ENCODE measurements at places on chromosomes 2 and 18.

GRCh38 chr2:67457699-67458098 lies 60.6 kb downstream of the ETAA1 start:
- DNase-seq: no peak

GRCh38 chr2:28094739-28095138 lies 204.2 kb downstream of the BABAM2 start:
- no peak for DNase-seq

DNA sequence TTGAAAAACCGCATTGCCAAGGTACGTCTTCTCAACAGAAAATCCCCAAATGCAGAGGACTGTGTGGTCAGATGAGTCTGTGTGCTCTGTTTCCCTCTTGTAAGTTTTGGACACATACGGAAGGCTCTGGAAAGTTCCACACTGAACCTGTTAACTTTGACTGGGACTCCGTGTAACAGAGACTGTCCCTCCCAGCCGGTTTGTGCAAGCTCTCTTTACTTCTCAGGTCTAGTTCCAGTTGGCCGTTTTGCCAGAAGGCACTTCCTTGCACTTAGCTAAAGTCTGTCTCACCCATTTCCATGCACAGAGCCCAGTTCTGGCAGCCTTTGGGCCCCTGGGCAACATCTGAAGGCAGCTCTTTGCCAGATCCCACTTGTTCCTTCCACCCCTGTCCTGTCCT lies 22.0 kb downstream of the EFHD1 start:
- DNase-seq: no peak

- no peak for DNase-seq
Measured at GRCh38 chr2:118801151-118801550, 46.3 kb downstream of the EN1 start.

GRCh38 chr2:186590350-186590758 lies 498 bp downstream of the ITGAV start:
- DNase-seq: no peak

DNA sequence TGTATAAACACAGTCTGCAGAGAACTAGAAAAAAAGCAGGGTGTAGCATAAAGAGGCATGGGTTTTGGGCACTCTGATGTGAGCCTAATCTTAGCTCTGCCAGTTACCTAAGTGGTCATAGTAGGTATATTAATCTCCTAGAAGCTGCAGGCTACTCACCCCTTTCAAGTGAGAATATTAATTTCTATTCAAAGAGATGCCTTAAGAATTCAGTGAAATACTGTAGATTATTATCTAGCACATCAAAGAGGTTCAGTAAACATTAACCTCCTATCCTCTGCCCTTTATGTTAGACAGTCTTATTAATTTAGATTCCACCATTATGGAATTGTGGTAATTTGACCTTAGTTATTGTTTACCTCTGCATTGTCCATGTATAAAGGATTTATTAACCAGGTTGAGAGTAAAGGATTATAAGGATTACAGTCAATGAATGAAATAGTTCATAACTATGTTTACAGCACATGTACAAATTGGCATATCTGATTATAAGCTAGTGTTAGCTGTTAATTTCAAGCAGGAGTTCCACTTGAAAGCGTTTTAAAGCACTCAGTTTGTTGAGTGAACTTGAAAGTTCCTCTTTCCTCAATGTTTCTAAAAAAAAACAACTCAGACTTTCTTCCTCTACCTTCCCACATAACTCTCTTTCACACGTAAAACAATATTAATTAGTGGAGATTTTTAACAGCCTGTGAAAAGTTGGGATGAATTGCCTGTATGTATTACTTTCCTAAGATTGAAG lies 150.6 kb upstream of the EPC2 start:
- DNase-seq: no peak

GRCh38 chr2:224094413-224094812 lies 55.3 kb upstream of the SERPINE2 start:
- no peak for DNase-seq

- no peak for DNase-seq
Measured at GRCh38 chr2:238727585-238728329, 120.1 kb upstream of the TWIST2 start.

DNA sequence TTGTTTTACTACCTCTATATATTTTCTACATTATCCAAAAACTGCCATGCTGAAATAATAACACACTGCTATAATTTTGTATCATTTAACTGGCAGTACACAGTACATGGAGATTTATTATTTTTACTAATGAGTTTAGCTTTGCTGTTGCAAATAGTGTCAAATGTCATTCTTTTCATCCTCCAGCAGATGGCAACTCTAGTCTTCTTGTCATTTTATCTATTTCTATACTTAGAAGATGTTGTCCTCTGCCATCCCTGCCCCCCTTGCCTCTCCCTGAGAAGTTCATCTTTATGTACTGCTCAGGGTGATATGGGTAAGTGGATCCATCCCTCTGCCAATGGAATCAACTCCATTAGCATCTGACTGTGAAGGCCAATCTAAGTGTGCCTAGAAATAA lies 21.7 kb upstream of the LRRTM1 start:
- no peak for DNase-seq

- DNase-seq: no peak
Measured at GRCh38 chr2:56707218-56707617, 523.4 kb downstream of the CCDC85A start.

DNA sequence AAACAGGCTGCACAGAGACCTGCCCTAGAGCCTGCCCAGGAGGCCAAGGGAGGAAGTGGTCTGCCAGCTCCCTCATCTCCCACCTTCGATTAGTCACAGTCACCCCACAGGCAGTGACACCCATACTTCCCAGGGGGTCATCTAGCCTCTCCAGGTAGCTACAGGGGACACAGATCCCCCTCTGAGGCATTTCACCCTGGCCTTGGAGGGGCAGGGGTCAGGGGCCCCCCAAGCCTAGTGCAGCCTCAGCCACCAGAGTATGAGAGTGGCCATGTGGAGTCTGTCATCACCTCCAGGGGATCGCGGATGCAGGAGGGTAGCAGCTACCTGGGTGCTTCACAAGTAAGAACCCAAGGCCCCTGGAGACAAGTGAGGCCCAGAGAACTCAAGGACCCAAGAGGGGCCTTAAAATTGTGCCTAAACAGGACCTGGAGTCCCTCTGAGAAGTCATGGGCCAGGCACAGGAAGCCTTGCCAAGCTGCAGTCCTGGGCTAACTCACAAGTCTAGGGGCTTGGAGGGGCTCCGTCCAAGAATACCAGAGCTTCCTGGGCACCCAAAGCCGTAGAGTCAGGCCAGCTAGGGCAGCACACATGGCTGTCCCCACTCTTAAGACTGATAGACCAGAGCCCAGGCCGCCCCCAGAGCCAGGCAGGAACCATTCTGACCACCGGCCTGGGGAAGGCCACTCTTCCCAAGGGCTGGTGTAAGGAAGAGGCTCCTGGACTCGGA lies 354.3 kb upstream of the ID2 start:
- DNase-seq: no peak

- no peak for DNase-seq
Measured at GRCh38 chr18:67862069-67862468, 345.5 kb upstream of the DSEL start.

DNA sequence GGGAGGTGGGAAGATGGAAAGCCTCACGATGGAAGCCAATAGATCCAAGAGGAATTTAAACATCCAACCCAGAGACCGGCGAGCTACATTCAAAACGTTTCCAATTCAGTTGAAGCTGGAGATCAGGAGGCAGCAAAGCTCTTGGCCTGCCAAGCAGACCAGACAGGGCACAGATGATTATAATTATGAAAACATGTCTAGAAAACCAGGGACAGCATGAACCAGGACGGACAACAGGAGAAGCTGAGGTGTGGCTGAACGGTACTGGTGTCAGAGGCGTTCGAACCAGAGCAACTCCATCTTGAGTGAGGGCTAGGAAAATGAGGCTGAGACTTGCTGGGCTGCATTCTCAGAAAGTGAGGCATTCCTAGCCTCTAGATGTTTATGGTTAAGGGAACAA lies 102.2 kb upstream of the CCDC150 start:
- no peak for DNase-seq

DNA sequence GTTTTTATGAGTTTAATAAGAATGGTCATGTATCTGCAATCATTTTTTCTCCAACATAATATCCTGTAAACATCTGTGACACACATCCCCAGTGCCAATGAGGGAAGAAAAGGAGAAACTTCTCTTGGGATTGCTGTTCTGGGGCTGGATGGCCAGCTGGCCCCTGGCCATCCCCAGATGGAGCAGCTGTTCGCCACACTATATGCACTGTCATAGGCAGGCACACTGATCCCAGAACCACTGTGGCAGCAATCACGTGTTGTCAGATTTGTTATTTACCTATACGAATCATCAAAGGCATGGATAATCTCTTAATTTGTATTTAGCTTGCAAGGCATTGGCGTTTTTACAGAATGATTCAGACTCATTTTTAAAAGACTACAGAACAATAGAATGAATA lies 167.6 kb upstream of the ACAA2 start:
- DNase-seq: no peak

GRCh38 chr2:44825702-44826101 lies 115.8 kb upstream of the SIX3 start:
- DNase-seq: no peak

DNA sequence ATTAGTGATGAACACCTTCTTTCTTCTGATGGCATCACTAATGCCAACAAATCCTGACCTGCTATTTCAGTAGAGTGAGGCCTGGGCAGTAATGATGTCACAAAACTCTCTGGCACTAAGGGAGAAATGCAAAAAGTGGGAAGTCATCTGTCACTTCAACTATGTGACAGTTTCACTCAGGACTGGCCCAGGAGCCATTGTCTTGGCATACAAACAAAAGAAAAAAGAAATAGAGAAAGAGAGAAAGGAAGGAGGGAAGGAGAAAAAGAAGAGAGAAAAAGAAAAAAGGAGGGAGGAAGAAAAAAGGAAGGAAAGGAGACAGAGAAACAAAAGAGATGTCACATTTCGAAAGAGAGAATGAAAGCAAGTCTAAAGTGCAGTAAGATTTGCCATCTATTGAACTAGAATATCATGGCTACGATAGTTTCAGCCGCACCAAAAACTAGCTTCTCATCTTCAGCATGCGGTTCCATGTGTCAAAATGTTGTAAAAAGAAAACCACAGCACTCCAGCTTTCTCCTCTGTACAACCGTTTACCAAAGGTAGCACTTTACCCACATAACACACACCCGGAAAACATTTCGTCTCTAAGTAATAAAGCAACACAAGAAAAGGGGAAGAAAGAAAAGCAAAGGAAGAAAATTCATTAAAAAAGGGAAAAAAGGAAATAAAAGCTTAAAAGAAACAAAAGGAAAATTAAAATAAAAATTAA lies 50.1 kb downstream of the CD226 start:
- DNase-seq: no peak

DNA sequence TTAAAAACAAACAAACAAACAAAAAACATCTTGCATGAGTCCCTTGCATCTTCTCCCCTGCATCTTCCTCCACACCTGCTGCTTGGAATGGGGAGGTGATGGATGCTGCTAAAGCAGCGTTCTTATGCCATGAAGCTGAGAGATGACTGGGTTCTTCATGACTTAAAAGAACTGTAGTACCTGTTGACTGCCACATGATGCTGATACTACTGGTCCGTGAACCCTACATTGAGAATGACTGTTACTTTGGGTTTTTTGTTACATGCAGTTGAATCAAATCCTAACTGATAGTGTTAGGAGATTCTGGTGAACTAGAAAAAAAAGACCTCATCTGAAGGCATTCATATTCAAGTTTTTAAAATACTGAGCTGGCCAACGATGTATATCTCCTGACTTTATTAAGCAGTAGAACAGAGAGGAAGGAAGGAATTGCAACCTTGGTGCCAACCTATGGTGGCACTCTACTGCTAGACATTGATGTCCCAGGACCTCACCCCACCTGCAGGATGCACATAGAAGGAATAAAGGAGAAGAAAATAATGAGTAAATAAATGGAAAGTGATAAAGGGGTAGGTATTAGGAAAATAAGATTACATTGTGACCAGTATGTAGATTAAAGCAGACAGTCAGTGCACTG lies 63.2 kb upstream of the SPAG16 start:
- no peak for DNase-seq

DNA sequence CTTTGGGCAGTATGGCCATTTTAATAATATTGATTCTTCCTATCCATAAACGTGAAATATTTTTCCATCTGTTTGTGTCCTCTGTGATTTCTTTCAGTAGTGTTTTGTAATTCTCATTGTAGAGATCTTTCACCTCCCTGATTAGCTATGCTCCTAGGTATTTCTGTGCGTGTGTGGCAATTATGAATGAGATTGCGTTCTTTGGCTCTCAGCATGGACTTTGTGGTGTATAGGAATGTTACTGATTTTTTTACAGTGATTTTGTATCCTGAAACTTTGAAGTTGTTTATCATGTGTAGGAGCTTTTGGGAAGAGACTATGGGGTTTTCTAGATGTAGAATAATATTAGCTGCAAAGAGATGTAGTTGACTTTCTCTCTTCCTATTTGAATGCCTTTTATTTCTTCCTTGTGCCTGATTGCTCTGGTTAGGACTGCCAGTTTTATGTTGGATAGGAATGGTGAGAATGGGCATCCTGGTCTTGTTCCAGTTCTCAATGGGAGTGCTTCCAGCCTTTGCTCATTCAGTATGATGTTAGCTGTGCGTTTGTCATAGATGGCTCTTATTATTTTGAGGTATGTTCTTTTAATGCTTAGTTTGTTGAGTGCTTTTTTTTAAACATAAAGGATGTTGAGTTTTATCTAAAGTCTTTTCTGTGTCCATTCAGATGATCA lies 27.0 kb upstream of the THUMPD2 start:
- DNase-seq: no peak

DNA sequence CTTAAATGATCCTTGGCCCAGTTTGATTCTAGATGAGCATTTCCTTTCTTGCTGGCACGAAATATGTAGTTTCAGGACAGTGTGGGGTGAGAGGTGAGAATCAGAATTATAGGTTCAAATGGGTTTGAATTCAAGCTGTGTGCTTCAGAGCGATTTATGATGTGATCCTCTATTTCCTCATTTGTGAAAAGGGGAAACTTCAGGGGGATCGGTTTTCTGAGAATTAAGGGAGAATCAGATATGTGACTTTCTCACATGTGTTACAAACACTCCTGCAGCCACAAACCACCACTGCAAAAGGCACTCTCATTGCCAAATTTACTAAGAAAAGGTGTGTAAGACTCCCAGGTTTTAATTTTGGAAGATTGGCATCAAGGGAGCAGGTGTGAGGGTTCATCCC lies 24.4 kb downstream of the HK2 start:
- DNase-seq: no peak
